ENCODE measurements at places on chromosomes 7 and 10.
A peak's percentile ranks its signal among the peaks of the same experiment; 100 is the strongest.

- no peak for DNase-seq
Measured at GRCh38 chr7:70143075-70144044, 545.1 kb downstream of the AUTS2 start.

GRCh38 chr7:55022002-55022985 lies 3.5 kb downstream of the EGFR start:
- DNase-seq: peak; percentile 15

DNA sequence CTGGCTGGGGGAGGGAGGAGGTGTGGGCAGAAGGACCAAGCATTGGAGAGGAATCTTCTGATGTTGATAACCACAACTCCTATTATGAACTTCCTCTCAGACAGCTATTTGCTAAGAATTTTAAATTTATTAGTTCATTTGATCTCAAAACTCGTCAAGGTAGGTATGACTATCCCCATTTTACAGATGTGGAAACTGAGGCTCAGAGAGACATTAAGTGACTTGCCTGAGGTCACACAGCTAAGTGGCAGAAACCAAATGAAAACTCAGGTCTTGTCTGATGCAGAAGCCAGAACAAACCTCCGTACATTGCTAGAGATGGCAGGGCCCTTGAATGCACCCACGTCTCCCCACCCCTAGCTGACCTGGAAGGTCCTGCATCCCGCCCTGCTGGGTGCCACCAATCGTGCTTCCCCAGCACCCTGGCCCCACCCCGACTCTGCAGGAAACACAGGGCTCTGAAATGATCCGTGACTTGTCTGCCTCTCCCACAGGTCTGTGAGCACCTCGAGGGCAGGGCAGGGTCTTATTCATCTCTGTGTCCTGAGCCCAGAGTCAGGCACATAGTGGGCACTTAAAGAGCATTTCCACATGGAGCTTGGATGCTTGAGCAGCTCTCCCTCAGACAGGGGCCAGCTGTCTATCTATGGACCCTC lies 5.6 kb upstream of the PALD1 start:
- no peak for DNase-seq

GRCh38 chr7:2701832-2702593 lies 14.0 kb downstream of the AMZ1 start:
- DNase-seq: no peak

- no peak for DNase-seq
Measured at GRCh38 chr10:110241407-110241806, 34.0 kb downstream of the MXI1 start.

DNA sequence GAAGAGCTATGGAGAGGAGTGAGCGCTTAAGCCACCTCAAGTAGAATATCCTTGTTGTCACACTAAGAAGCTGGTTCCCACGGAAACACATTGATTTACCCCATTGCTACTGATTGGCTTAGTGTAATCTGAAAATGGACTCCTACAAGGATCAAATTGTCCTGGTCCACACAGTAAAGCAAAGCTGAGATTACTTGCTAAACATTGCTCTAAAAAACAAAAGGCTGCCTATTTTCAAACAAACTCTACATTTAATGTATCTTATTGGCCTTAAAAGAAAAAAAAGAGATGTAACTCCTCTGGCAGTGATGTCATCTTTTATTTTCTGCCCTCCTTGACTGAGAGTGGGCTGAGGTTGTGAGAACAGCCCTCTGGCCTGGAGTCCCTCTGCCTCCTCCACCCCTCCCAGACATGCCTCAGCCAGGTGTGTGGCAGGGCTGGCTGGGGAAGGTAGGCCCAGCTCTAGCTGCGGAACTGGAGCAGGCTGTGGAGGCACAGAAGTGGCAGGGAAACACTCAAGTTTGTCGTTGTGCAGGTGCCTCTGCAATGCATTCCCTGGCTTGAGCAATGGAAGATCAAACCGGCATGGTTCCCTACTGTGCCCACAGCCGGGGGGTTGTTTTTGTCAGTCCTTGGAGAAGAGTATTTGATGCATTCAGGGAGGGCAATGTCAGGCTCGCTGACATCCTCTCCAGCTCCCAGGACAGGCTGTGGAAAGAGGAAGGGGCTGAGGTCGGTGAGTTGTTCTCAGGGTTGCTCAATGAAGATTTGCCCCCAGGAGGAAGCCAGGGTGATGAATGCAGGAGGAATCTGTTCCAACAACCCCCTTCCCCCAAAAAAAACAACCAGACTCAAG lies 9.1 kb downstream of the KLF6 start:
- DNase-seq: peak; percentile 82

DNA sequence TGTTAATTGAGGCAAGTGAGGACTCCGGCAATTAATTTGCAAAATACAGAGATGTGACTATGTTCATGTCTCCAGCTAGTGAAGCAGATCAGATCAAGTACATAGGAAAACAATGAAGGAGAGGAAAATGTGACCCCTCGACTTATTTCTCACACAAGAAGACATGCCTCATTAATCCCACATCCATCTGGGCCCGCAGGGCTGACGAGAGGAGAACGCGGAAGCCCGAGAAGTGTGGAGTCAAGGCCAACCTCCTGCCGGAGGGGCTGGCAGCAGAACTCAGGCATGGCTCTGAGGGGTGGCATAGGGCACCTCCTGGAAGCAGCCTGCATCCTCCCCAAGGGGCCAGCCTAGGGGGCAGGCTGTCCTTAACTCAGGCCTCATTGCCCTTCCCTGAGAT lies 54.4 kb downstream of the ZNF503 start:
- peak; percentile 93 for DNase-seq

DNA sequence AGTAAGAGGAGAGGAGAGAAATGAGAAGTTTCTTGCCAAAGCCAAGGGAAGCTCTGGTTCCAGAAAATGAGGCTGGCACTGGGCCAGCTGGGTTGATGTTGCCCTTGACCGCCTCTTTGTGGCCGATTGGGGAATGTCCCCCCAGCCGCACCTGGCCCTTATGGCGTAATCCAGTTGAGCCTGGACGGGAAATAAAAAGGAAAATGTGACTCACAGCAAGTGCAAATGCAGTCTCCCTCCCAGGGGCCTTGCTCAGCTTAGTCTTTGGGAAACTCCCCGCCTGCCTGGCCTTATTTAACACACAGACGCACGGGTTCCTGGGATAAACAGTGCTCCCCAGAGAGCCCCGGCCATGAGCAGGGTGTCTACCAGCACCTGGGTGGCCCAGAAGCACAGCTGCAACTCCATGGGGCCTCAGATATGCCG lies 174.8 kb downstream of the KIAA1217 start:
- DNase-seq: peak; percentile 97

- peak; percentile 18 for DNase-seq
Measured at GRCh38 chr7:27933671-27934565, 194.0 kb downstream of the TAX1BP1 start.

GRCh38 chr10:29358010-29358616 lies 69.2 kb downstream of the LYZL1 start:
- DNase-seq: no peak

DNA sequence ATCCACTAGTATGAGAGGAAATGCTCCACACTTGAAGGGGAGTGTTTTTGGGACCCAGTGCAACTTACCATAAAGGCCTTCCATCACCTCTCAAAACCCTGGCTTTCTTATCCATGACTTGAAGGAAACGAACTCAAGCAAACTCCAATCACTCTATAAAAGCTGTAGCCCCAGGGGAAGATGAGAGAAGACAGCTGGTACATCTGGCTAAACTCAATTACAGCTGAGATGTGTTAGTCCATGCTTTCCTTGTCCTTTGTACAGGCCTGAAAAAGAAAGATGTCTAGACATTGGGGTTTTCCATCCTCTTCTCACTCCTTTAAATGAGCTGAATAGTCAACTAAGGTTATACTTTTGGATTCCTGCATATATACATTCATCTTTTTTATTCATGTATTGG lies 89.5 kb upstream of the ANKRD30A start:
- no peak for DNase-seq

DNA sequence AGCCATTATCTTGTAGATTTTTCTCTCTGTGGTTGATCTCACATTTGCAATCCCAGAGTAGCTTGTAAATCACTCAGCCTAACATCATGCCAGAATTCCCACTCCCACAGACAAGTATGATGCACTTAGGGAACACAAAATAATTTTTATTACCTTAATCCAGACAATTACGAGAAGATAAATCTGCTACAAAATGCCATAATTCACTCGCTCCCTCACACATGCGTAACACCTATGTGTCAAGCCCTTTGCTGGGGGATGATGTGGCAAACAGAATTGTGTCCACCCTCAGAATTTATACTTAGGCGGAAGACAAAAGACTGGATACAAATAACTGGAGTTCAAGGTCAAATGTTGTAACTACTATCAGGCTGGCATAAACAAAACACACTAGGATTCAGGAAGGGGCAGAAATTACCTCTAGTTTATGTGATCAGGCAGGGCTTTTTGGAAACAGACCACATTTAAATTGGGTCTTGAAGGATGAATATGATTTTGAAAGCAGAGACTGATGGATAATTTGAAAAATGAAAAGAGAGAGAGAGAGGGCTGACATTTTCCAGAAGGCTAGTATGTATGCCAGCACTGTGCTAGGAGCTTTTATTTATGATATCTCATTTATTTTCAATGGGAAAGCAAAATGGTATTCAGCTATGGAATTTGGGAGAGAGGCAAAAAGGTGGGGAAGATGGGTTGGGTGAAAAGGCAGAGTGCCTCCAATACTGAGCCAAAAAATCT lies 69.8 kb downstream of the DOCK4 start:
- peak; percentile 16 for DNase-seq

GRCh38 chr7:149218469-149219420 lies 20.7 kb upstream of the ZNF212 start:
- no peak for DNase-seq

GRCh38 chr7:118898284-118898683 lies 673.8 kb downstream of the ANKRD7 start:
- DNase-seq: no peak

- peak; percentile 12 for DNase-seq
Measured at GRCh38 chr10:72564596-72564995, 61.3 kb downstream of the MICU1 start.

DNA sequence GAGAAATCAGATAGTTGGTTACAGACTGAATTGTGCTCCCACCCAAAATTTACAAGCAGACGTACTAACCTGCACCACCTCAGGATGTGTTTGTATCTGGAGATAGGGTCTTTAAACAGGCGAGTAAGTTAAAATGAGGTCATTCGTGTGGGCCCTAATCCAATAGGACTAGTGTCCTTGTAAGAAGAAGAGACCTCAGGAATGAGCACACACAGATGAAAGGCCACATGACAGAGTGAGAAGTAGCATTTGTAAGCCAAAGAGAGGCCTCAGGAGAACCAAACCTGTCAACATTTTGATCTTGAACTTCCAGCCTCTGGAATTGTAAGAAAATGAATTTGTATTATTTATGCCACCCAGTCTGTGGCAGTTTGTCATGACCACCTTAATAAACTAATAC lies 149.5 kb upstream of the VWC2 start:
- no peak for DNase-seq

GRCh38 chr7:142612237-142612881 lies 136.9 kb upstream of the PRSS1 start:
- DNase-seq: peak; percentile 78

DNA sequence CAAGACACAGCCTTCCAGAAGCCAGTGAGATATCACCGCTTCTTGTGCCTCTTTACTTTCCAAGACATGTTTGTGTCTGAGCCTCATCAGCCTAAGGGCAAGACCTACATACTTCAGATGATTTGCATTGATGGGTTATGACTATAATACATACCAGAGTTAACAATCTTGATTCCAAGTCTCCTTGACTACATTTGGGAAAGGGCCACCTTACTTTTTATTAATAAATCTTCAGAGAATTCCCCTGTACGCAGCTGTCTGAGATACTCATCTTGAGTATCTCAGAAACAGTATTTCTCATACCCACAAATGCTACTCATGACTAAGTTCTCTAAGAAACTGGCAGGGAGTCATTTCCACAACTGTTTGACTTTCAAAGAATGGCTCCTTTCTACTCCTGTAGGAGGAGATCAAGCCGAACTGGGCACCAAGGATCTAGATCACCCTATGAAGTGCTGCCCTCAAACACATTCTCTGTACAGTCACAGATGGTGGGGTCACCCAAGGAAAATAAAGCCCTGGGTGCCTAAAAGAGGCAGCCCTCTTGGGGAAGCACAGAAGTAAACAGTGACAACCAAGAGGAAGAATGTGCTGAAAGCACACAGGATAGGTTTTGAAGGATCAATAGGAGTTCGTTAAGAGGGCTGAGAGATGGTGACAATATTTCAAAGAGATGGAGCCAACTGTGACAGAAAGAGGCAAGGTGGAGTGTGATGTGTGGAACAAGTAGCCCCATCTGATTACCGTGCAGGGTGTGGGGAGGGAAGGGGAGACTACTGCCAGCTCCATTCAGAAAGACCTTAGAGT lies 138.9 kb downstream of the JAZF1 start:
- DNase-seq: peak; percentile 62

DNA sequence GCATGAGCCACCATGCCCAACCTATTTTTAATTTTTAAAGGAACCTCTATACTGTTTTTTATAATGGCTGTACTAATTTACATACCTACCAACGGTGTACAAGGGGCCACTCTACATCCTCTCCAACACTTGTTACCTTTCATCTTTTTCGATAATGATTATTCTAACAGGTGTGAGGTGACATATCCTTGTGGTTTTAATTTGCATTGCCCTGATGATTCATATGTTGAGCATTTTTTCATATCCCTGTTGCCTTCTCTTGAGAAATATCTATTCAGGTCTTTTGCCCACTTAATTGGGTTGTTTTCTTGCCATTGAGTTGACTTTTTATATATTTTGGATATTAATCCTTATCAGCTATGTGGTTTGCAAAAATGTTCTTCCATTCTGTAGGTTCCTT lies 167.0 kb downstream of the CTTNBP2 start:
- DNase-seq: peak; percentile 69

GRCh38 chr10:87930934-87931835 lies 67.8 kb downstream of the PTEN start:
- DNase-seq: no peak

- peak; percentile 40 for DNase-seq
Measured at GRCh38 chr10:77301305-77301730, 336.3 kb downstream of the KCNMA1 start.

DNA sequence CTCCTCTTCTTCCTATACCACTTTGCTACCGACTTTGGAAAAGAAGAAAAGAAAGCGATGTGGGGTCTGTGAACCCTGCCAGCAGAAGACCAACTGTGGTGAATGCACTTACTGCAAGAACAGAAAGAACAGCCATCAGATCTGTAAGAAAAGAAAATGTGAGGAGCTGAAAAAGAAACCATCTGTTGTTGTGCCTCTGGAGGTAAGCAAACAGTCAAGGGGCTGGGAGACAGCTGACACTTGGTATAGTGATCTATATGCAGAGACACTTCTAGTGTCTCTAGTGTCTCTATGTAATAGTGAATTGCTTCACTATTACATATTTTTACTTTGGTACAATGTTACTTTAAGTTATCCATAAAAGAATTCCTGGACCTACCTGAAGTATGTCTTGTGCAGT lies 13.9 kb downstream of the TET1 start:
- no peak for DNase-seq

DNA sequence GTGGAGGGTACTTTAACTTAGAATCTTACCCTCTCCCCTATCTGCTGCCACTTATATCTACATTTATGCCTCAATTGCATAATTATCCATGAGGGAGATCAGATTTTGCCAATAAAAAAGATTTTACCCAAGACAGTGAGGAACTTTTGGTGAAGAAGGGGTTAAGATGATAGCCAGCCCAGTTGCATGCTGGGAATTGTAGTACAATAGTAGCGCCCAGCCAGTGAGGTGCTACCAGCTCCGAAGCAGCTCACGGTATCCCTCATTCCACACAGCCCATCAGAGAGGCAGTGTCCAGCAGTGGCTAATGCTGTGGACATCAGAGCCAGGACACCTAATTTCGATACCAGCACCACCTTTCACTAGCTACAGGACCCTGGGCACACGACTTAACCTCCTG lies 5.9 kb upstream of the LGI1 start:
- no peak for DNase-seq
